ENCODE measurements at places on chromosomes 2 and 18.

DNA sequence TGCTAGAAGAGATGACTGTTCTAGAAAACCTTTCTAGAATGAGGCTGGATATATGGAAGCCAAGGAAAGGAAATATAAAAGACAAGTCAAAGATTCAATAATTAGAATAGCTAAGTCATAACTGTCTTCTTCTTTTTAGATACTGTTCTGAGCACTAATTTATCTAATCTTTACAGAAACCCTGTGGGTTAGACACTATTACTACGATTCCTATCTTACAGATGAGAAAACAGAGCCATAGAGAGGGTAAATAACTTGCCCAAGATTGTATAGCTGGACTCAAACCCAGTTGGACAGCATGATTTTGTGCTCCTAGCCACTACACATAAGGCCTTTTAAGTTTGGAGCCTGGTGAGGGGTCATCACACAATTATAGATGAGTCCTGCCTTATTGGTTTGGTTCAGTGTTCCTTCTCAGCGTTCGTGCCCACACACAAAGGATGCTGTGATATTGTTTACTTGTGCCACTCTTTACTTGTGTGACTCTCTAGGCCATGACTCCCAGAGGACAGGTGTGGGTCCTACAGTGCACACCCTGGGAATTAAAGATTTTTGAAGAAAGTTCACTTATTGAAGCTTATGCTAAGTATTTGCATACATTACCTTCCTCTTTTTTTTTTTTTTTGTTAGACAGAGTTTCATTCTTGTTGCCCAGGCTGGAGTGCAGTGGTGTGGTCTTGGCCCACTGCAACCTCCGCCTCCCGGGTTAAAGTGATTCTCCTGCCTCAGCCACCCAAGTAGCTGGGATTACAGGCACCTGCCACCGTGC lies 153.7 kb downstream of the PRKCE start:
- no peak for DNase-seq

- DNase-seq = no peak
Measured at GRCh38 chr2:26613241-26614215, 27.6 kb downstream of the CIB4 start.

DNA sequence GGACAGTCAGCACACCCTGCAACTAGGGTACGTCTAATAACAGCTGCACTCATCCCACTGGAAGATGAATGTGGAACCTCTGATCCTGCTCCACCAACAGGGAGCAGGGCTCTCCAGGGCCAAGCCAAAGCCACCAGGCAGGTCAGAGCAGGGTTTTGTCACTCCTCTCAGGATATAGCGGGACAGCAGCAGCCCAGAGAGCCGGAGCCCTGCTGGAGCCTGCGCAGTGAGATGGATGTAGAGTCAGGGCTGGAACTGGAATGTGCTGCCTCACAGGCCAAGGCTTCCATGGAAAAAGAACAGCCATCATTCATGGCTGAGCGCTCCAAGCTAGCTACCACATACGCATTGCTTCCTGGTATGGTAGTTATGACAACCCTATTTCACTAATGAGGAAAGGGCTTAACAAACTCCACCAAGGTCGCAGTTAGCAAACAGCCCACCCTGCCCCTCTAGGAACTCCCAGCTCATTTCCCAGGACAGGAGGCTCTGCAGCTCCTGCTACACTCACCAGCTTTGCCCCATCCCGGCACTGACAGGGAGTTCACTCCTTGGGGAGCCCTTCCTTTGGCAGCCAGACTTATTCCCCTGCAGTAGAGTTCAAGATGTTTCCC lies 85.2 kb downstream of the HS1BP3 start:
- DNase-seq = no peak

- no peak for DNase-seq
Measured at GRCh38 chr18:10485475-10485874, 31.0 kb downstream of the APCDD1 start.

GRCh38 chr18:3791238-3791637 lies 341.3 kb downstream of the TGIF1 start:
- no peak for DNase-seq

DNA sequence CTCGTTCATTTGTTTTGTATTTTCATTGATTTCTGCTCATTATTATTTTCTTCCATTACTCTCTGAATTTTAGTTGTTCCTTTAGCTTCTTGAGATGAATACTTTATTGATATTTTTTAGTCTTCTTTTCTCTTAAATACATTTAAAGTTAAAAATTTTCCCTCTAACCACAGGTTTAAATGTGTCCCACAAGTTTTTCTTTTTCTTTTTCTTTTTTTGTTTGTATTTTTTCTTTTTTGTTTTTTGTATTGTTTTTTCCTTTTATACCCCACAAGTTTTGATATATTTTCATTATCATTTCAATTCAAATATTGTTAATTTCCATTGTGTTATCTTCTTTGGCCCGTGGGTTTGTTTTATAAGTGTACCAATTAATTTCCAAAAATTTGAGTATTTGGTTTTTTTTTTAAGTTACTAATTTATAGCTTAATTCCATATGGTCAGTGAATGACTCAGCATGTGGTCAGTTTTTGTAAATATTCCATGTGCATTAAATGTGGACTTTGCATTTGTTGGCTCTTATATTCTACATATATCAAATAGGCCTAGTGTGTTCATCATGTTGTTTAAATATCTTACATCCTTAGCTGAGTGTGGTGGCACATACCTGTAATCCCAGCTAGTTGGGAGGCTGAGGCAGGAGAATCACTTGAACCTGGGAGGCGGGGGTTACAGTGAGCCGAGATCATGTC lies 16.2 kb downstream of the CENPO start:
- DNase-seq = no peak

GRCh38 chr2:221997100-221997499 lies 301.7 kb downstream of the PAX3 start:
- no peak for DNase-seq

- no peak for DNase-seq
Measured at GRCh38 chr2:58429014-58429875, 188.1 kb upstream of the FANCL start.

DNA sequence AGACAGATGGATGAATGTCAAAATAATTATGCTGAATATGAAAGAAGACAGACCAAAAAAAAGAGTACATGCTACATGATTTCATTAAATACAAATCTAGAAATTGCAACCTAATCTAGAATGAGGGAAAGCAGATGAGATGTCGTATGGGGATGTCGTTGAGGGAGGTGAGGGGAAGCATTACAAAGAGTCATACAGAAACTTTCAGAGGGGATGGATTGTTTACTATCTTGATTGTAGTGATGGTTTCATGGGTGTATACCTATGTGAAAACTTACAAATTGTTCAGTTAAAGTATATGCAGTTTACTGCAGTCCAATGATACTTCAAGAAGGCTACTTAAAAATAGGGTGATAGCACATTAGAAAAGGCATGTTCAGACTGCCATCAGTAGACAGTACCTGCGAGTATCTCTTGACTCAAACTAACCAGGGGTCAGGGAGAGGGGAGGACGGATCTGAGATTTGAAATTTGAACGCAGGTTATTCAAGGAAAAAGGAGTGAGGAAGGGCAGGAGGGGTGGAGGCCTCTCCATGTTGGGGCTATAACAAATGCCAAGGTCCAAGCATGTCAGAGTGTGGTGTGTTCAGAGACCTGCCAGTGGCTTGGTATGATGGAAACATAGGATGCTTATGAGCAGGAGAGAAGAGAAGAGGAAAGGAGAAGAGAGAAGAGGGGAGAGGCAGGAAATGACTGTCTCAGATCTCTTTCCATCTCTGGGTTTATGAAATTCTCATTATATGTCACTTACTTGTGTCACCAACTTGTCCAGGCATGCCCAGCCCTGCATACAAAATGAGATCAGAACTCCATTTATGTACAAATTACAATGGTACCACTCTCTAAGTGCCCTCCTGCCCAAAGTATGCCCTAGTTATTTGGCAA lies 257.3 kb upstream of the CXCR4 start:
- no peak for DNase-seq

GRCh38 chr18:9495916-9496705 lies 20.8 kb downstream of the RALBP1 start:
- no peak for DNase-seq

- DNase-seq = no peak
Measured at GRCh38 chr2:174784909-174785308, 20.6 kb upstream of the CHRNA1 start.

DNA sequence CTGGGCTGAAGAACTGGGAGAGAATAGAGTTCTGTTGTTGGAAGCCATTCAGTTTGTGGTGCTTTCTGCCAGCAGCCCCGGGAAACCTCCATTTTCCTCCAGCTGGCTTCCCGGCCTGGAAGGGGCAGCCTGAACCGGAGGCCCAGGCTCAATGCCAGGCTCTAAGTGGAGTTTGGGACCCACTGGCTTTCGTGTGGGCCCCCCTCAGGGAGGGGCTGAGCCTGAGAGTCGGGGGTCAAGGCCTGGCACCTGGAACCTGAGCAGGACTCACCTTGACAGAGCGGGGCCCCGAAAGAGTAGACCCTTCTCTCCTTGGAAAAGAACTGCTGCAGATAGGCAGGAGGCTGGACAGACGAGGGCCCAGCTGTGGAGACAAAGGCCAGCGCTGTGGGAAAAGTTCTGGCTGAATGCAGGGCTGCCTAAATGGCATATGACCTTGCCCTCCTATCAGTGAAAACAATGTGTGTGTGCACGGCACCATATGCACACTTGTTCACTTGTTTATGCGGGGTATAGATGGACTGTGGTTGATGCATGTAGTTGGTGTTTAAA lies 34.8 kb upstream of the ASB18 start:
- DNase-seq = no peak
